ENCODE measurements at places on chromosomes 12 and 14.

DNA sequence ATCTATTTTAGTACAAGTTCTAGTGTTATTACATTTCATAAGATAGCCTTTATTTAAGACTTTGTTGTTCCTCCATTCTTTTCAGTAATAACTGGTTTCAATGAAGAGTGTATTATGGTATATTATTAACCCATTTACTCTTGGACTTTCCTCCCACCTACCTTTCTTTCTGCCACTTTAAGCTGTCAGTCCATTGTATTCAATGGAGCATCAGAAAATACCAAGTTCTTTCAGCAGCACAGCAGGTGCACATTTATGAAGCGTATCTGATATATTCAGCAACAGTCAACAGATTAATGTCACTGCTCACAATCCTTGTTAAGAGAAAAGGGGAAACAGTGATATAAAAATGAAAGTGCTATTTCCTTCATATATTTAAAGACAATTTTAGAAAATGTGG is 660.9 kb downstream of the C12orf50 start:
- no peak for DNase-seq

- DNase-seq: no peak
Observed at GRCh38 chr12:109770104-109770860, 56.7 kb downstream of the FAM222A start.

DNA sequence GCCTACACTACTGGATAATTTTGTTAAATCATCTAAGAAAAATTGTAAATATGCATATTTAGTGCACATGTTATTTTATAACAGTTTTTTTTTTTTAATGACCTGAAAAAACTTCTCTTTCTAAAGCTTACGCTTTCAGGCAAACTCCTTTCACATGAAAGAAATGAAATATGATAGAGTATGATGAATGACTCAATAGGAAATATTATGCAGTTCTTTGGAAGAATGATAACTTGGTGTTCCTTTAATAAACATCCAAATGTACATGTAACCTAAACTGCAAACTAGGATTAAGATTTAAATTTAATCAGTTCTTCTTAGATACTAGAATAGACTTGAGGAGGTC is 136.6 kb downstream of the FGD4 start:
- DNase-seq: no peak

DNA sequence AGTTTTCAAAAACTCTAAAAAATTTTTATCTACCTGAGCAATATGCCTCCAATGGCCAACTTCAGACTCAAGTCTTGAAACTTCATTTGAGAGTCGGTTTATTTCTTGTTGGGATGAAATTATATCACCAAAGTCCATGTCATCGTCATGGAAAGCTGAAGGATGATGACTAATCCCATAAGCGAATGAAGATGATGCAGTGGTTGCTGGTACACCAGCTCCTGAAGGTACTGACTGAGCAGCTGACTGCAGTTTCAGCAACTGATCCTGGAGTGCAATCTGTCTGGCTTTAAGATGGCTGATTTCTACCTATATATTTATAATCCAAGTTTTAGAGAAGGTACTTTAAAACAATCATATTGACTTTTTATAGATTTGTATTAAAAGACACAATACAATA is 18.3 kb downstream of the TRIP11 start:
- DNase-seq: no peak

DNA sequence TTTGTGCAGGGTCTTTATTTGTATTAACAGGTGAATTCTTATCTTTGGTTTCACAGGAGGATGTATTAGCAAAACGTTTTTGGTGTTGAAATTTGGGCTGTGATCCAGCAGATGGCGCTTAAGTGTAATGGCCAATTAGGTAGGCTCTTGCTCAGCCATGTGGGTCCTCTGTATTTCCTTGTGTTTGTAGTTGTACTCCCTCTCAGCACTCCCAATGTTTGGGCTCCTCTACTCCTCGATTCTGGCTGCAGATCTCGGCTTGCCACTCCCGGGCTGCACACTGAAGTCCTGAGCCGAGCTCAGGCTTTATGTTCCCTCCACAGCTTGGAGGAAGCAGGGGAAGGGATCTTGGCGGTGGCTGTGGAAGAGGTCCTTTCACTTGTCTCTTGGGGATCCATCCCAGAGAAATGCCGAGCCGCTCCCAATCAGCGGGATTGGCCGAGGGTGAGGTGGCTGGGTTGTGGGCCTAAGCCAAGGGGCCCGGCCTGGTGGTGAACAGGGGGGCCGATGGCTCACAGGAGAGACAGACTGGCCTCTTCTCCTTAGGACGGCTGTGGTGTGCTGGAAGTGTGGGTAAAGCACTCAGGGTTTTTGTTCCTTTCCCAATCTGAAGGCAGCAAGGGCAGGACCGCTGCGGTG is 133.7 kb downstream of the AEBP2 start:
- no peak for DNase-seq

GRCh38 chr12:104060791-104061190 is 3.5 kb upstream of the HCFC2 start:
- no peak for DNase-seq

GRCh38 chr12:21613931-21614330 is 9.3 kb upstream of the GYS2 start:
- DNase-seq: no peak

- DNase-seq: no peak
Observed at GRCh38 chr12:31001581-31002360, 71.9 kb upstream of the DDX11 start.

DNA sequence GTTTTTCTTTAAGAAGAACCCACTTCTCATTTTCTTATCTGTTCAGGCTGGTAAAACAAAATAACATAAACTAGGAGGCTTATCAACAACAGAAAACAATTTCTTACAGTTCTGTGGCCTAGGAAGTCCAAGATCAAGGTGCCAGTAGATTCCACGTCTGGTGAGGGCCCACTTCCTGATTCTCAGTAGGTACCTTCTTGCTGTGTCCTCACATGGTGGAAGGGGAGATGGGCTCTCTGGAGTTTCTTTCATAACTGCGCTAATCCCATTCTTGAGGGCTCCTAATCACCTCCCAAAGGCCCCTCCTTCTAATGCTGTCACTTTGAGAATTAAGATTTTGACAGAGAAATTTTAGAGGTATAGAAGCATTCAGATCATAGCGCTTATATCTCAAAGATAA is 33.4 kb downstream of the TXNRD1 start:
- DNase-seq: no peak

GRCh38 chr14:90136904-90137303 is 75.1 kb downstream of the KCNK13 start:
- DNase-seq: no peak

DNA sequence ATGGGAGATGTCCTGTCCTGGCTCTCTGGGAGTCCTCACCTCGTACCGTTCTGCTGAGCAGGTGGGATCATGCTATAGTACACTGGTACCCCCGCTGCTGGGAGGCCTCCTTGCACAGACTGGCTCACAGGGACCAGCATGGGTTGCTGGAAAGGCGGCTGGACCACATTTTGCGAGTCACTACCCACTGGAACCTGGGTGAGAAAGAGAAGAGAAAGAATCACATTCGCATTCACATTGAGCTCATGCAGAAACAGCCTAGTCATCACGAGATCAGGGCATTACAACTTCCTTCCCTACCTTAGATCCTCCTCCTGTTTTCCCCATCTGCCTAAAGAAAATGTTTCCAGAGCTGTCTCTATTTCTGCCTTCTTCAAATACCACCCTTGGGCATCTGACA is 17.3 kb upstream of the STAC3 start:
- no peak for DNase-seq

DNA sequence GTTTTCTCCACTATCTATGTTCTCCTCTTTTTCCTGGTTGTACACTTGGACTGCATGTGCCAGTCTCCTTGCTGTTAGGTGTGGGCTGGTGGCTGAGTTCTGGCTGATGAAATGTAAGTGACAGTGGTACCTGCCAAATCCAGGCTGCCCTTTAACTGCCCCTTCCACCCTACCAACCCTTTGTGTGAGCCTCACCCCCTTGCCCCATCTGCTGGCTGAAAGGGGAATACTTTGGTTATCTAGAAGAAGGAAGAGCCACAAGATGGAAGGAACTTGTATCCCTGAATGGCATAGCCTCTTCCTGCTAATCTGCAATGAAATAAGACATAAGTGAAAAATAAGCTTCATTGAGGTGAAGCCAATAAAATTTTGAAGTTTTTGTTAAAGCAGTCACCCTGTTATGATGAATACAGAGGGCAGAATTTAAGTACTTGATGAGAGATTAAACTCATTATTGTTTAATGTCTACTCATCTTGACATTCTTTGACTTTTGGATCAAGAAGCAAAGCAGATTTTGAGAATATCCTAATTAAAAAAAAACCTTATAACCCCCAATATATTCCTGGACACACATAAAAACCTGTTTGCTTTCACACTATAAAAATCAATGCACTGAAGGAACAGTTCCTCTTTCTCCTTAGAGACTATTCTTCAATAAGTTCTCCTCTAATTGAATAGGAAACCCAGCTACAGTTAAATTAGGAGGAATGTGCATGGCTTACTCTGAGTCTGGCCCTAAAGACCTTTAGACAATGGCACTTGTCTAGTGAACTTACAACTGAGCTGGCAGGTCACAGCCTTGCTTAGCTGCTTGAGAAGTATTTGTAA is 262.6 kb upstream of the BTG1 start:
- DNase-seq: no peak

DNA sequence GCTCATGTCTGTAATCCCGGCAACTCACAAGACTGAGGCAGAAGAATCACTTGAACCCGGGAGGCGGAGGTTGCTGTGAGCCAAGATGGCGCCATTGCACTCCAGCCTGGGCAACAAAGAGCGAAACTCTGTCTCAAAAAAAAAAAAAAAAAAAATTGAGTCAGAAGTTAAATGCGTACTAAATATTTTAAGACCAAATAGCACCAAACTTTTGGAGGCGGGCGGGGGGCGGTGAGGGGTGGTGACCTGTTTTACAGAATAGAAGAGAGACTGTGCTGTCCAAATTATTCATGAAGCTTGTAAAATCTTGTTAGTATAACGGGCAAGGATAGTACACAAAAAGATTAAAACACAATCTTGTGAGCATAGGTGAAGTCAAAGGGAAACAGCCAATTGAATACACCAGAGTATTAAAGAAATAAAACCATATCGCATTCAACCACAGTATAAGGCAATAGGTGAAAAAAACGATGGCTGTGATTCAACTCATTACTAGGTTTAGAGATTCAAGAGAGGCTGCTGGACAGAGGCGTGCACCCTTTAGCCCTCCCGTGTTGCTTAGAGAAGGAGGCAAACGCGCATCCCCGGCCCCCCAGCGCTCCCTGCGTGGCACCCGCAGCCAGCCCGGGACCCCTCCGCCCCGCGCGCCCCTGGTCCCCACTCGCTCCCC is 571 bp downstream of the ZNF891 start:
- DNase-seq: no peak

- DNase-seq: no peak
Observed at GRCh38 chr12:29167988-29168387, 18.9 kb downstream of the FAR2 start.

- no peak for DNase-seq
Observed at GRCh38 chr12:79366374-79366773, 324.4 kb downstream of the PAWR start.

DNA sequence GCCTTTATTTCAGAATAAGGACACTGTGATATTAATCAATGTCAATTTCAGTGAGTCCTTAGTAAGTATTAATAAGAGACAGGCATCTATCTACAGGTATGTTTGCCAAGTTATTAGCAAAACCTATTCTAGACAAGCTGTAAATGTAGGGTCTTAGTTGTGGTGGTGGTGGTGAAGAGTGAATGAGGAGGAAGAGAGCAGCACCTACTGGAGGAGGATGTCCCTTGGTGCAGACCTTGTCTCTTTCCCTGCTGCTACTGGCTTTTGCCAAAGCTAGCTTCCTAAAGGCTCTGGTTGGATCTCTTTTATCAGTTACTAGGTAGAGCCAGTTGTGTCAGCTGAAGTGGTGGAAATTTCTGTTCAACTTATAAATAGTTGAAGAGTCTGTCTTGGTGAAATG is 304.8 kb upstream of the ATP2B1 start:
- no peak for DNase-seq

DNA sequence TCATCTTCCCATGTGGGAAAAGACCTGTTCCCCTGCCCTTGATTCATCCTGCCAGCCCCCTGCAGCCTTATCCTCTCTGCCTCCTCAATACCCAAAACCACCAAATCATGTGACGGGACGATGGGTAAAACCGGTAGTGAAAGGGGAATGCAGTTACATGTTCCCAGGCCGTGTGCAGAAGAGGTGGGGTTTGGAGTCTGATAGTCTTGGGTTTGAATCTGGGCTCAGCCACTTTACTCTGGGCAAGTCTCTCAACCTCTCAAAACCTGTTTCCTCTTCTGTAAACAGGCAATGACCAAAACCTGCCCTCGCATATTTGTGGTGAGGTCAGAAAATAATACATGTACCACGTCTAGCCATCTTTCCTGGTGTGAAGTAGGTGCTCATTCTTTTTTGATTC is 123.0 kb downstream of the PLXNC1 start:
- DNase-seq: no peak

DNA sequence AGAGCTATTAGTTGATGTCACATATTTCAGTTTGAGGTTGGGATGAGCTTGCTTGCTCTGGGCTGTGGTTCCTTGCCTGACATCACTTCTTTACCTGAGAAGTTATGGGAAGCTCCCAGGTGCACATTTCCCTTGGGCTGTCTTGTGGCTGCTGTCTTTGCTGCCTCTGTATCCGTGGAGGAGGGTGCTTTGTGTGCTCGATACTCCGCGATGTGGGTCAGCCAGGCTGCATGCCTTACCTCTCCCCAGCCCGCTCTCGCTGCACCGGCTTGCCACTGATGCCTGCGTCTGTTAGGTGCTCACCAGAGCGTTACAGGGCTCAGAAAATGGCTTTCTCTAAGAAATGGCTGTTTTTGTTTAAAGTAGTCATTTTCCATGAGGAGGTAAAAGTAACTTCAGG is 19.6 kb downstream of the PELI2 start:
- DNase-seq: no peak

DNA sequence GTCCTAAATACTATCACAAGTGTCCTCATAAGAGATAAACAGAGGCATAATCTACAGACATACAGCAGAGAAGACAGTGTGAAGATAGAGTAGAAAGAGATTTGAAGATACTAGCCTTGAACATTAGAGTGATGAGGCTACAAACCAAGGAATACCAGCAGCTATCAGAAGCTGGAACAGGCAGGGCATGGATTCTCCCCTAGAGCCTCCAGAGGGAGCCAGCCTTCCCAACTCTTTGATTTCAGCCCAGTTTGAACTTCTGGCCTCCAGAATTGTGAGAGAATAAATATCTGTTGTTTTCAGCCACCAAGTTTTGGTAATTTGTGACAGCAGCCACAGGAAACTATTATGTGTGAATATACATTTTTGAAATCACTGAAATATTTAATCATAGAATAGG is 47.2 kb downstream of the CCDC91 start:
- no peak for DNase-seq

DNA sequence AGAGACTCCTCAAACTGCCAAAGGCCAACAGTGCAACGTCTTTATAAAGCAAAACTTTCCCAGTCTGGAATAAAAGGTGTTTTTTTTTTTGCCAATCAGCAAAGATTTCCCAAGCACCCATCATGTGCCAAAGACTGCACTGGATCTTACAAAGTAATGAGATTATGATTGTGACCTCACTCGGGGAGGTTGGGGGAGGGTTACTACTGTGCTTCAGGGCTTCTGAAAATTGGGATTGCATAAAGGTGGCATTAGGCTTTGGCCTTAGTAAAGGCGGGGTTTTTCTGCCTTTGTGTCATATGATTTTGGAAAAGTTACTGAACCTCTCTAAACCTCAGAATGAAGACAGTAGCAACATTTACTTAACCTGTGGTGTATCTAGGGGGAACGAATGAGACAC is 233.8 kb downstream of the DACT1 start:
- DNase-seq: no peak

- no peak for DNase-seq
Observed at GRCh38 chr12:126989532-126989931, 1277.4 kb upstream of the TMEM132C start.

Measured in uterus (tissue), 4 donors.